ENCODE measurements at places on chromosomes 11 and 22.

GRCh38 chr22:37808294-37808657 lies 542 bp downstream of the GCAT start:
- no peaks in the 10 kb centered on the region for H3K36me3 ChIP-seq
- no peak for DNase-seq
- H3K27ac ChIP-seq: peak overlapping the region; percentile 44
- H3K27me3 ChIP-seq: peaks cover 20% of the 10 kb centered on the region
- peak overlapping the region; percentile 58 for H3K4me3 ChIP-seq
- H3K4me1 ChIP-seq: peaks cover 24% of the 10 kb centered on the region

DNA sequence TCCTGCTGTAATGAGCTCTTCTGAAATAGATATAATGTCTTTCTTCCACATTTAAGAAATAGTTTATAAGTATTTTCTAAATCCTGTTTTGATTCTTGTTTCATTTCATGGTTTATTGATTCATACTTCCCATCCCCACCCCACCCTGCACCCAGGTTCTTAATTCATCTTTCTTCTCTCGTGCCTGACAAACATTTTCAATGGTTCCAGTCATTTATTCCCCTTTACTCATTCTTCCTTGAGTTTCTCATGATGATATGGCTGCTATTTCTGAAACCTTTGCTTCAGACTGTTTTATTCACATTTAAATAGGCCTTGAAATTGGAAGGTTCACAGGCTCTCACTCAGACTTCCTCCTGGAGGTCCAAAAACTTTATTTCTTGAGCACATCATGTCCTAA lies 142.9 kb downstream of the SPON1 start:
- no peaks in the 10 kb centered on the region for H3K4me1 ChIP-seq
- no peak for DNase-seq
- H3K27me3 ChIP-seq: no peaks in the 10 kb centered on the region

DNA sequence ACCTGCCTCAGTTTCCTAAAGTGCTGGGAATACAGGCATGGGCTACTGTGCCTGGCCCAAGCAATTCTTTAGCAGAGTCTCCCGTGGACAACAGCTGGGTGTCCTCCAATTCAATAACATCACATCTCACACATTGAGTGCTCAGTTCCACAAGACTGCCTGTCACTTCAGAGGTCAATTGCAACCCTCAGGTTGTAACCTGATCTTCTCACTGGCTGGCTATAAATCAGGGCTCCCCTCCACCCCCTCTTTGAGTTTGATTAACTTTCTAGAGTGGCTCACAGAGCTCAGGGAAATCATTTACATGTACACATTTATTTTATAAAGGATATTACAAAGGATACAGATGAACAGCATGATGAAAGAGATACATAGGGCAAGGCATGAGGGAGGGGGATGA lies 68.1 kb downstream of the MCHR1 start:
- H3K27ac ChIP-seq: no peak overlapping the region
- H3K4me1 ChIP-seq: no peaks in the 10 kb centered on the region
- no peak for DNase-seq

- peak; percentile 18 for DNase-seq
- no peak within 1 kb of the TSS for H3K27ac ChIP-seq
- no peaks in the 10 kb centered on the region for H3K27me3 ChIP-seq
- H3K4me3 ChIP-seq: peak within 1 kb of the TSS; percentile 52
- peaks cover 11% of the 10 kb centered on the region for H3K4me1 ChIP-seq
- H3K36me3 ChIP-seq: no peaks in the 10 kb centered on the region
Measured at GRCh38 chr11:119149018-119149785, at the start of gene ABCG4. TSS of gene ABCG4 (plus strand) at chr11:119149052. CDS start at chr11:119149966, 914 bp downstream.

DNA sequence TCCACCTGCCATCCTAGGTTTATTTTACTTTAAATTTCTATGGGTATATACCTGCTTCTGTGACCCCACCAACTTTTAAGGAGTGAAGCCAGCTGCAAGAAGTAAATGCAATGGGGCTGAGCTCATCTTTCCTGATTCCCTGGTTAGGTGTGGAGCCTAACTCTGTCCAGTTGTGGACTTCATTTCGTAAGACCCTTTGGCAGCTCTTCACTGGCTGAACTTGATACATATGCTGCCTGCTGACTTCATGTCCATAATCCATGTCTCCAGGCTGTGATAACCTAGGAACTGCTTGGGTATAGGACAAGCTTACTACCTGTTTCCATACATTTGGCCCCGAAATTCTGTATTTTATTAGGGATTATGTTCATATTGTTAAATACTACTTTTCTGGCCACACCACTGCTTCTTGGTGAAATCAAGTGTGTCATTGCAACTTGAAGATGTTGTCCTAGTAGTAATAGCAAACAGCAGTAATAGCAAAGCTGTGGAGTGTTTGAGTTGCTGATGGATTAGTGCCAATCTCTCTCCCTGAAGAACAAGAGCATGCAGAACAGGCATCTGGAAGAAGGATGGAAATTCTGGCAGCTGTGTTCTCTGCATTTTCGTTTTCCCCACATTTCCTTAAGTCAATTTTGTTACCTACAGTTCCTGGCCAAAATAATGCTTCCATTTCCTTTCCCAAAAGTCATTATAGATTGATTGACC lies 31.2 kb downstream of the LDLRAD3 start:
- no peaks in the 10 kb centered on the region for H3K4me1 ChIP-seq
- no peaks in the 10 kb centered on the region for H3K27me3 ChIP-seq
- no peaks in the 10 kb centered on the region for H3K36me3 ChIP-seq
- no peak overlapping the region for H3K27ac ChIP-seq

DNA sequence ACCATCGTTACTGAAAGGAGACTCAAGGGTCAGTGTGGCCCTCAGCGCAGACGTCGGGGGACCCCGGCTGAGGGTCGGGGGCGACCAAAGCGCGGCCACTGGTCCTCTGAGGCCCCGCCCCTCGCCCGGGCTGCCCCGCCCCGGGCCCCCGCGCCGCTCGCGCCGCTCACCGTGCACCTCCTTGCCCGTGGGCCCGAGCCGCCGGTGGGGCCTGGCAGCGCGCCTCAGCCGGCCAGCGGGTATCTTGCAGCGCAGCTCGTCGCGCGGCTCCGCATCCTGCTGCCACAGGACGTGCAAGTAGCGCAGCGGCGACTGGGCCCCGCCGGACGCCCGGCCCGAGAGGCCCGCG lies 419 bp downstream of the ANKRD54 start:
- H3K4me1 ChIP-seq: peaks cover 3% of the 10 kb centered on the region
- H3K27ac ChIP-seq: peak overlapping the region; percentile 83
- no peaks in the 10 kb centered on the region for H3K27me3 ChIP-seq
- H3K36me3 ChIP-seq: peaks cover 8% of the 10 kb centered on the region
- peak overlapping the region; percentile 84 for H3K4me3 ChIP-seq

GRCh38 chr11:110249066-110249465 lies 47.3 kb downstream of the RDX start:
- no peaks in the 10 kb centered on the region for H3K27me3 ChIP-seq
- H3K36me3 ChIP-seq: peaks cover 3% of the 10 kb centered on the region
- peak; percentile 16 for DNase-seq
- no peaks in the 10 kb centered on the region for H3K4me1 ChIP-seq
- H3K4me3 ChIP-seq: no peak overlapping the region

GRCh38 chr11:47538741-47539565 lies 14.0 kb downstream of the CELF1 start:
- no peaks in the 10 kb centered on the region for H3K36me3 ChIP-seq
- no peak for DNase-seq
- H3K4me1 ChIP-seq: peaks cover 19% of the 10 kb centered on the region
- no peaks in the 10 kb centered on the region for H3K27me3 ChIP-seq
- no peak overlapping the region for H3K4me3 ChIP-seq

- H3K4me3 ChIP-seq: no peak overlapping the region
- H3K4me1 ChIP-seq: no peaks in the 10 kb centered on the region
- H3K27me3 ChIP-seq: no peaks in the 10 kb centered on the region
- no peaks in the 10 kb centered on the region for H3K36me3 ChIP-seq
- no peak overlapping the region for H3K27ac ChIP-seq
Measured at GRCh38 chr11:80929031-80929805, 1488.4 kb upstream of the TENM4 start.

DNA sequence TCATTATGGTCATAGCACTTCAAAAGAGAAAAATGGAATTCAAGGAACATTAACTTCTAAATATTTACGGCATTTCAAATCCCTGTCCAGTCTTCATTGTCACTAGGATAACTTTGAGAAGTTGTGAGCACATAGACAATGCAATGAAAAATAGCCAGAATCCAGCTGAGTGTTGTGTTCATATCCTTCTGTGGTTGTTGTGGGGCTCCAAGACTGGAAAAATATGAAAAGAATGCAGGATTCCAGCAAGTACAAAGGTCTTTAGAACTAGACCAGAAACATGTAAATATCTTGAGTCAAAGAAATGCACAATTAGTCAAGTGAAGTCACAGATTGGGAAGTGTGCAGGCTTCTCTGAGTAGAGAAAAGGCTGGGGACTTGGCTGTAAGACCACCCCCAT lies 68.7 kb downstream of the WT1 start:
- no peaks in the 10 kb centered on the region for H3K27me3 ChIP-seq
- H3K4me1 ChIP-seq: no peaks in the 10 kb centered on the region
- DNase-seq: no peak
- H3K4me3 ChIP-seq: no peak overlapping the region

GRCh38 chr11:32386770-32387377 lies 48.5 kb downstream of the WT1 start:
- no peak overlapping the region for H3K27ac ChIP-seq
- no peaks in the 10 kb centered on the region for H3K4me1 ChIP-seq
- DNase-seq: no peak
- H3K27me3 ChIP-seq: no peaks in the 10 kb centered on the region
- H3K4me3 ChIP-seq: no peak overlapping the region

- DNase-seq: no peak
- H3K27ac ChIP-seq: peak overlapping the region; percentile 22
- no peaks in the 10 kb centered on the region for H3K36me3 ChIP-seq
- no peak overlapping the region for H3K4me3 ChIP-seq
- peaks cover 25% of the 10 kb centered on the region for H3K4me1 ChIP-seq
Measured at GRCh38 chr11:10444725-10445315, 10.2 kb upstream of the AMPD3 start.

DNA sequence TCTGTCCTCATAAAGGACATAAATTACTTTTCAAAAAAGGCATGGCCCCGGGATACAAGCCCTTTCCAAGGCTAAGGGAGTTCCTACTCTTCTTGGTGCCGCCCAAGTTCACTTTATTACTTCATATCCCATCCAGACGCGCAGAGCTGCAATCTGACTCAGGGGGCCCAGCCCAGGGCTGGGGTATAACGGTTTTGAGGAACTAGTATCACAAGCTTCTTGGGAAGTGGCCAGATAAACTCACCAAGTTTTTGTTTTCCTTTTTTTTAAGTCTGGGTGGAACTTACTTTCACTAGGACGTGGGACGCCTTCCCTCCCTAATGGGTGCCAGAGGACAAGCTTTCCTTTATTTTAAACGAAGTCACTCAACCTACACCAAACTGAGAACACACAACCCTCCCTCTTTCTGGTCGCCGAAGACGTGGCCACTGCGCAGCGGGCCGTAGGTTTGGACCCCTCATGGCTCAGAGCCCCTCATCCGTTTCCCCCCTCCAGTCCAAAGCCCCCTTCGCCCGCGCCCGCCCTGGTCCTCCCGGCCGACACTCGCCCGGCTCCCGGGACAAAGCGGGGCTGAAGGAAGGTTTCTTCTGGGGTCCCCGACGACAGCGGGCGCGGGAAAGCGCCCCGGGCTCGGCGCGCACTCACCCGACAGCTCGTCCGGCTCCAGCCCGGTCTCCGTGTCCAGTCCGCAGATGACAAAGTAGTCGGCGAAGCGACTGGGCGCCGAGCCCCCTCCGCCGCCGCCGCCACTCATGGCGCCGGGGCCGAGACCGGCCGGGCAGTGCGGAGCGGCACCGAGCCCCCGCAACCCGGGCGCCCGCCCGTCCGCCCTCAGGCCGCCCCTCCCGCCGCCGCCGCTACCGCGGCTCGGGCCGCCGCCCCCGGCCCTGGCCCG lies 587 bp downstream of the DENND5A start:
- DNase-seq: no peak
- H3K4me3 ChIP-seq: peak overlapping the region; percentile 72
- no peaks in the 10 kb centered on the region for H3K27me3 ChIP-seq
- H3K4me1 ChIP-seq: peaks cover 16% of the 10 kb centered on the region
- peak overlapping the region; percentile 72 for H3K27ac ChIP-seq

GRCh38 chr22:44576311-44577260 lies 78.6 kb upstream of the RTL6 start:
- H3K27ac ChIP-seq: no peak overlapping the region
- no peaks in the 10 kb centered on the region for H3K4me1 ChIP-seq
- no peaks in the 10 kb centered on the region for H3K36me3 ChIP-seq
- DNase-seq: no peak

DNA sequence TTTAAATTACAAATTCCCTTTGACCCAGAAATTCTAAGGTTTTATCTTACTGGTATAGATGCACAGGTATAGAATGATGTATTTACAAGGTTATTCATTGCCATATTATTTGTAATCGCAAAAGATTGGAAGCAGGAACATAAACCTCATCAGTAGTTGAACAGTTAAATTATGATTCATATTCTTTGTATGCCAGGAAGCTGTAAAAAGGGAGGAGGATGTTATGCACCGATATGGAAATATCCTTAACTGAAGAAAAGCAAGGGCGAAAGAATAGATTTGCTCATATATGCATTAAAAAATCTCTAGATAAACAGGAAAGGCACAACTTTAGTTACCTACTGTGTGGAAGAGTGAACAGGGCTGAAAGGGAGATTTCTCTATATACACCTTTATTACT lies 36.7 kb downstream of the PPFIA1 start:
- no peaks in the 10 kb centered on the region for H3K4me1 ChIP-seq
- DNase-seq: no peak
- H3K27me3 ChIP-seq: no peaks in the 10 kb centered on the region
- H3K36me3 ChIP-seq: peaks cover 12% of the 10 kb centered on the region
- no peak overlapping the region for H3K27ac ChIP-seq

DNA sequence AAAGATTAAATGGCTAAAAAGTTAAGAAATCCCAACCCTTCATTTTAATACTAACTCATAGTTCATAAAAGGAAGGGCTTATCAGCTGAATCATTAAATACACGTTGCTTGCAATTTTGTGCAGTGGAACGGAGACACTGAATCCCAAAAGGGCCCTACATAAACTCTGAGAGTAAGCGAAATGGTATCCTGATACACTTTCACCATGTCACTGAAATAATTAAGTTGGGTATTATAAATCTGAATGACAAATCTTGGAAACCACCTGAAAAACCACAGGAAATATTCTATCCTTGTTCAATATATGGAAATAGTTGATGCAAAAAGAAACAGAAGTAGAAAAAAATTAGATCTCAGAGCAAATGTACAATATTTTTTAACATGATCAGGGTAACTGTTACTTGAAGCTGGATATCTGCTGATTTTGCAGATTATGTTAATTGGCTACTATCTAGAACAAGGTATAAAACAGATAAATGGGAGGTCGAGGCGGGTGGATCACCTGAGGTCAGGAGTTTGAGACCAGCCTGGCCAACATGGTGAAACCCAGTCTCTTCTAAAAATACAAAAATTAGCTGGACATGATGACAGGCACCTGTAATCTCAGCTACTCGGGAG lies 55.1 kb downstream of the MAML2 start:
- H3K4me1 ChIP-seq: no peaks in the 10 kb centered on the region
- H3K27me3 ChIP-seq: no peaks in the 10 kb centered on the region
- no peak overlapping the region for H3K4me3 ChIP-seq

DNA sequence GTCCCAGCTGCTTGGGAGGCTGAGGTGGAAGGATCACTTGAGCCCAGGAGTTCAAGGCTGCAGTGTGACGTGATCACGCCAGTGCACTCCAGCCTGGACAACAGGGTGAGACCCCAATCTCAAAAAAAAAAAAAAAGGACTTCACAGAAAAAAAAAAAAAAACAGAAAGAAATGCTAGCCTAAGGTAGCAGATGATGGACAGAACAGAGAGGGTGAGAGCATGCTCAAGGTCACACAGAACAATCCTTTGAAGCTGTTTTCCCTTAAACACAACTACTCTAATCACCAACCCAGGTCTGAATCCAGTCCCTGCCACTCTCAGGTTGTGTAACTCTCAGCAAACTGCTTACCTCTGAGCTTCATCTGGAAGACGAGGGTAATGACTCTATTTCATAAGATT lies 9.7 kb downstream of the ZMAT5 start:
- no peaks in the 10 kb centered on the region for H3K27me3 ChIP-seq
- no peak overlapping the region for H3K27ac ChIP-seq
- no peaks in the 10 kb centered on the region for H3K4me1 ChIP-seq
